ENCODE measurements at places on chromosomes 11 and 22.

DNA sequence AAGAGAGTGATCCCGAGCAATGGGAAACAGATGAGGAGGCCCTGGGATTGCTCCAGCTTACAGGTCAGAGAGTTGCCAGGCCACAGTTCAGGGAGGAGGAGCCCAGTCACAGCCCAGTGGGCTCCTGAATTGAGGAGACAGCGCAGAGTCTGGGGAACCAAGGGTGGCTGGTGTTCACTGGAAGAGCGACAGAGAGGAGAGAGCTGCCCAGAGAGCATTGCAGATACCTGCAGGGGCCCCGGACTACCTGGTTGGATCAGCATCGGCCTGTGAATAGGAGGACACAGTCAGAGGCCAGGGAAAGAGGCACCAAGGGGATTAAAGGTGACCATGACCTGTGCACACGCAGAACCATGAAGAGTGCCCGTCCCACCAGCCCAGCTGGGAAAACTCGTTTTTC lies 648.6 kb downstream of the TBC1D22A start:
- no peak for DNase-seq

GRCh38 chr22:30416403-30416802 lies 9.2 kb upstream of the MTFP1 start:
- DNase-seq: no peak

DNA sequence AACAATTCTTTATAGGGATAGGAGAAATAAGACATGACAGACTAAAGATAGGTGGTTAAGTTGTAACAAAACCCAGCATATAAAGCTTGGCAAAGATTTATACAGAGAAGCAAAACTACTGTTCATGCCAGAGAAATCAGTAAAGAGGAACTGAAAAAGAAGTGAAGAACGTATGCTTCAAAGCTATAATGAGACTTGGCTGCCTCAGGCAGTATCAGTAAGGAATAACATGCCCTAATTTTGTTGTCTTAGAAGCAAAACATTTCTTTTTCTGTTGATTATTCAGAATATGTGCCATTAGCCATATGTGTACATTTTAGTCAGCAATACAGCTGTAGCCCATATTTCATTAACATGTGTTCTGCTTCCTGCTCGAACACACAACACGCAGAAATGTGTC lies 403.2 kb downstream of the NELL1 start:
- DNase-seq: no peak

DNA sequence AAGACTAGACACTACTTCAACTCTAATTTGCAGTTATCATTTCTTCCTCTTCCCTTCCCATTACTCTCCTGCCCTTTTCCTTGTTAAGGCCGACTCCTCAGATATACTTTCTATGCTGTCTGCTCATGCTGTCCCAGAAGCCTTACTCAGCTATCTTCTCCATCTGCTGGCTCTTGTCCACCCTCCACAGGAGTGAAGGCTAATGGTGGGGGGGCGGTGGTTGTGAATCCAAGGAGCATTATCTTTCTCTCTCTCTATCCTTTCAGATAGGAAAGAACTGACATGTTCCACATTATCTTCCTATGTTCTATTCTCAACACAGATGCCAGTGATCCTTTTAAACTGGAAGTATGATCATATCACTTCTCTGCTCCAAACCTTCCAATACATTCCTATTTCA lies 37.4 kb downstream of the USP28 start:
- no peak for DNase-seq
